ENCODE measurements at places on chromosomes 16 and 17.

GRCh38 chr17:4747847-4748246 is 8.1 kb upstream of the CXCL16 start:
- DNase-seq: peak; percentile 40

DNA sequence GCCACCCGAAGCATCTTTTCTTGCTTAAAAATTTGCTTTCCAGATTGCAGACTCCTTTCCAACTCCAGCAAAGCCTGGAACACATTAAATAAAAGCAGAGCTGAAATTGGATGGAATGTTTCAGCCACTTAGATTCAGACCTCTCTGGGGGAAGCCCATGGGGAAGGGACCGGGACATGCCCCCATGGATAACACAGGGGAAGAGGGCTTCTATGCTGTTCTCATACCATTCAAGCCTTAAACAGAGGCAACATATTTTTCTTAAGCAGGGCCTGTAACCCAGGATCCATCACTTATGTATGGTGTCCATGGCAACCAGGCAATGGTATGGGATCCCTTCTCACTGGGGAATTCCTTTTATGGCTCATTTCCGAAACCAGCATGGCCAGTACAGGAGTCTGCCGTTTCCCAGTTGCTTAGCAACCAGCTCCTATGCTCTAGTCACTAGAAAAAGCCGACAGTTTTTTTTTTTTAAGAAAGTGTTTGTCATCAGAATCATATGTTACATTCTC is 62.0 kb upstream of the MARCHF10 start:
- DNase-seq: peak; percentile 81

GRCh38 chr16:78306361-78306760 is 206.9 kb downstream of the WWOX start:
- no peak for DNase-seq

DNA sequence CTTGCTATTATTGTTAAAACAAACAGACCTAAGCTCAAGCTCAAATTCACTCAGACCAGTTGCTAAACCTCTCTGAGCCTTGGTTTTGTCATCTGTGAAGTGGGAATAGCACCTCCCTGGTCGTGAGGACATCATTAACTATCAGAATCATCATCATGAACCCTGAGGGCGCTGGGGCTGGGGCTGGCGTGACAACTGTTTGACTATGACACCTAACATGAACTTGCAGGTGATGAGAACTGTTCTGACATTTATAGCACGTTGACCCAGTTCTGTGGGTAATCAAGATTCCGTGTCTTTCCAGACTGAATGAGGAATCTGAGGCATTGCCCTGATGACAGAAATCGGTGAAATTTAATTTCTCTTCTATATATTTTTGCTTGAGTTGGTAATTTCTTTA is 71.3 kb upstream of the CDH5 start:
- DNase-seq: no peak

DNA sequence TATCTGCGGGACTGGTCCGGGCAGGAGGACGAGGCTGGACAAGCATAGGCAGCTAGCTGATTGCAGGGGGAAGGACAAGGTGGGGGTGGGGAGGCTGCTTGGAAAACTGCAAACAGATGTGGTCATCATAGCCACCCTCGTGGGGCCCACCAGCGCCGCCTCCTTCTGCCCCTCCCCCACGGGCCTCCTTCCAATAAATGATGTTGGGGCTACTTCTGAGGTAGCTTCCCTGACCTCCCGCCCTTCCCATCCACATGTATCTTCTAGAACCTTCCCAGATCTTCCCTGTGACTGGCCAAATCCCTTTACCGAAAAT is 12.3 kb upstream of the CDC42EP4 start:
- peak; percentile 72 for DNase-seq

- DNase-seq: no peak
Observed at GRCh38 chr17:13244513-13244912, 226.7 kb upstream of the ELAC2 start.

DNA sequence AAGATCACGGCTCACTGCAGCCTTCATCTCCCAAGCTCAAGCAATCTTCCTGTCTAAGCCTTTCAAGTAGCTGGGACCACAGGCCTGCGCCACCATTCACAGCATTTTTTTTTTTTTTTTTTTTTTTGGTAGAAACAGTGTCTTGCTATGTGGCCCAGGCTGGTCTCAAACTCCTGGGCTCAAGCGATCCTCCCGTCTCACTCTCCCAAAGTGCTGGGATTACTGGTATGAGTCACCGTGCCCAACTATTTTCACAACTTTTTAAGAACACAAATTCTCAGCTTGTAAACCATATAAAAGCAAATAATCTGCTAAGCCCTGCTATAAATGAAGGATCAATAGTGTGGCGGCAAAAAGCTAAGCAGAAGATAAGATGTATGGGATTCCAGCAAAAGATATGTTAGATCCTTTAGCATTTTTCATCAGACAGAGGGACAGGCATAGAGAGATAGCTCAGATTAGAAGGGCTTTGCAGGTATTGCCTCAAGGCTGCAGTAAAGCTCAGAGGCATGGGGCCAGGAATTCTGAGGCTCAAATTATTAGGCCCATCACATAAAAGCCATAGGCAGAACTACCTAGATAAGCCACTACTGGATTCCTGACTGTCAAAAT is 55.1 kb downstream of the EMP2 start:
- peak; percentile 94 for DNase-seq

DNA sequence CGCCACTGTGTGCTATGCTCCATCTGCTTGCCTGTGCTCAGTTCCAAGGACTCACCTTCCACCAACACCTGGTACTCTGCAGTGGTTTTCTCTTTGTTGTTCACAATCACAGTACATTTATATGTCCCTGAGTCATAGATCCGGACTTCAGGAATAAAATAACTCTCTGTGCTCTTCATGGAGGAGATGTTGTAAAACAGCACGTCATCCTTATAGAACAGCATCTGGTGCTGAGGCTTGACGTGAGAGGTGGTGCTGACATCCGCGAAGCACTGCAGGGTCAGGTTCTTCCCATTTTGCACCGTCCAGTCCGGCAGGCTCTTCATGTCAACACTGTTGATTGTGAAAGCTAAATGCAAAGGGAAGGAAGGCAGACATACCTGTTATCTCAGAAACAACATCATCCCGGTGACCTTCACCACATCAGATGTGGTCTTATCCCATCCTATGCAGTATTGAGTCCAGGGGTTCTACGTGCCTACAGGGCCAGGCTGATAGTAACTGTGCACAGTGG is 12.8 kb downstream of the PECAM1 start:
- no peak for DNase-seq

GRCh38 chr17:37488009-37488604 is 1.6 kb upstream of the DUSP14 start:
- DNase-seq: peak; percentile 92

DNA sequence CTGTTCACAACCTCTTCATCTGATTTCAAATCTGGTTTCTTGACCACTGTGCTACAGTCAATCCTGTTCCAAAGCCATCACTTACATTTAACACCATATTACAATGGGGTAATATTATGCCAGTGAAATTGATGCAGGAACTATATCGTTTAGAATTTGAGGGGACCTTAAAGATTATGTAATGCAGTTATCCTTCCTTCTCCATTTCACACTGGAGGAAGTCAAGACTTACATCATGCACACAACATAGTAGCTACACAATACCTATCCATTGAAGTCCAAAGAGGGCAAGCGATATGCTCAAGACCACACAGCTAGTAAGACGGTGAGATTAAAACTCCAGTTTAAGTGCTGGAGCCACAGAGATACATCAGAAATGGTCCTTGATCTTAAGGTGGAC is 16.8 kb downstream of the NOG start:
- no peak for DNase-seq

GRCh38 chr17:20992987-20993862 is 49.6 kb downstream of the USP22 start:
- peak; percentile 88 for DNase-seq

GRCh38 chr16:53913099-53913870 is 209.3 kb downstream of the FTO start:
- DNase-seq: peak; percentile 87

DNA sequence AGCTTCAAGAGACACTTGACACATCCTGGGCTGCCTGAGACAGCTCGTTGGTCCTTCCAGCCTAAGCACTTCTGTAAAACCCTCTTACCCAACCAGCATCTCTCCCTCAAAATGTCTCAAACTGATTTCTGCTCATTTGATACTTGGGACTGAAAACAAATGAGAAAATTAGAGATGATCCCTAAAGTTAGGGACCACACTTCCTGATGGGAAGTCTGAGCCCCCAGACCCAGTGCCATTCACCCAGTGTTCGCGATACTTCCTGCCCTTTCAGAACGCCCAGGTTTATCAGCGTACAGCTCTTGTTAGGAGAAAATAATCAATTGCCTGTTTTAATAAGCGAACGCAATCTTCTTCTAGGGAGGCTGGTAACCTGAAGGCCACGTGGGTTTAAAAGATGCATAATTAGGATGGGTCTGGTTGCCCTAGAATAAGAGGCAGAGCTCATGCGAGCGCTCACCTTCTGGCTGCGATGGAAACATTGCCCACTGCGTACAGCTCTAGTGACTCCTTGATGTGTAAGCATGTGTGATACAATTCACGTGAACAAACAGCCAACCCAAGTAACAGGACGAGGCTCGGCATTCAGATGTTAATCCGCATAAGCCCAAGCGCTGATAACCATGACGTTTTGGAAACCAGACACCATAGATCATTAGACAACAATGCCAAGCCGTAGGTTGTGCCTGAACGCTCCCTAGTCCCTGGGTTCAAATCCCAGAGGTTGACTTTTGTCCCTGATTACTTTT is 213.1 kb downstream of the FOXL1 start:
- no peak for DNase-seq

- no peak for DNase-seq
Observed at GRCh38 chr16:50267651-50268050, 1.3 kb downstream of the ADCY7 start.

GRCh38 chr16:84404936-84405639 is 36.8 kb downstream of the ATP2C2 start:
- DNase-seq: no peak

DNA sequence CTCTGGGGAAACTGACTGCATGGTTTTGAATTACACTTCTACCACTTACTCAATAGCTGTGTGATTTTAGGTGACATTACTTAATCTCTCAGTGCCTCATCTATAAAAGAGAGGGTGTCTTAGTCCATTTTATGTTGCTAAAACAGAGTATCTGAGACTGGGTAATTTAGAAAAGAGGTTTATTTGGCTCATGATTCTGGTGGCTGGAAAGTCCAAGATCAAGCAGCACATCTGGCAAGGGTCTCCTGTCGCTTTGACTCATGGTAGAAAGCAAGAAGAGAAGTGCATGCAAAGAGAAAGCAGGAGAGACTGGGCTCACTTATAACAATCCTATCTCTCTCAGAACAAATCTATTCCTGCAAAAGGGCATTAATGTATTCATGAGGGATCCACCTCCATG is 132.4 kb upstream of the IRX5 start:
- no peak for DNase-seq

DNA sequence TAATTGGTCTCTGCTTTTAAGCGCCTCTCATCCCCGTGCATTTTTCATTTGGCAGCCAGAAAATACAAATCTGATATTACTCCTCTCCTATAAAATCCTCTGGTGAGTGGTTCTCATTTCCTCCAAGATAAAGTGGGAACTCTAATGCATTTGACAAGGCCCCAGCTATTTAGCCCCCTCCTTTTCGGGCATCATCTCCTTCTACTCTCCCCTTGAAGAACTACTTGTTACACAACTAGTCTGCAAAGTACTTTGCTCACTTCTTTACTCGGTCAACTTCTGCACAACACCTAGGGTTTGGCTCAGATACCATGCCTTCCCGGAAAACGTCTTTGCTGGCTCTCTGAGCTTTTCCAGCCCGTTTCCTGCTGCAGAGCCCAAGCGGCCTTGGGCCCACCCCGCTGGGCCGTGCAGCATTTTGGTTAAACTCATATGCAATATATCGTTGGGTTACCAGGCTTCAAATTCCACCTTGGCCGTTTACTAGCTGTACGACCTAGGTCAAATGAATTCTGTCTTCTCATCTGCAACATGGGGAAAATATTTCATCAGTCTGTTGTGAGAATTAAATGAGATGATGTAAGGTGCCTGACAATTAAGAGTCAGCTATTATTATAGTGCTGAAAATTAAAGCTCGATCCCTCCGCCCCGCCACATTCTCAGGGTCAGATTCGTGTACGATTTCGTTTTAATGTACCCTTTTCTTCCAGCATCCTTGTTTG is 883 bp upstream of the TAF15 start:
- no peak for DNase-seq

- DNase-seq: peak; percentile 86
Observed at GRCh38 chr16:78684030-78684611, 584.7 kb downstream of the WWOX start.

All from umbilical cord (tissue), 2 donors.